MV-4-11 (cell line): ENCODE measurements at places on chromosomes 4 and X.
A peak's percentile ranks its signal among the peaks of the same experiment; 100 is the strongest.

DNA sequence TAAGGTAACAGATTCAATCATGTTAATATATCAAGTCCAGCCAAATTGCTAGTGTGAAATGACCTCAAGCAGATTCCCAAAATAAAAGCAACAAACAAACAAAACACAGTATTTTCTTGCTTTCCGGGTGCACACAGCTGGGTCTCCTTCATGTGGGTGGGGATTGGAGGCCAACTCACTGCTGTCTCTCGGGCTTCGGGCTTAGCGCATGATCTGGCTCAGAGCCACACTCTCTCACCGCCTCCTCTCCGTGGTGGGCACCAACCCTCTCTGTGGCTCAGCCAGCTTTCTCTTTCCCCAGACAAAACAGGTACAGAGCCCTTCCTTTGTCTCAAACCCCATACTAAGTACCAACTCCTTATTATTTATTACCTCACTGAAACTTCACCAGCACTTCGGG lies 2.9 kb upstream of the REELD1 start:
- DNase-seq = no peak

- no peak for DNase-seq
Observed at GRCh38 chr4:9781343-9782135, at the start of gene DRD5. Gene DRD5 (plus strand): TSS chr4:9781634. CDS start chr4:9782030, 396 bp downstream.

DNA sequence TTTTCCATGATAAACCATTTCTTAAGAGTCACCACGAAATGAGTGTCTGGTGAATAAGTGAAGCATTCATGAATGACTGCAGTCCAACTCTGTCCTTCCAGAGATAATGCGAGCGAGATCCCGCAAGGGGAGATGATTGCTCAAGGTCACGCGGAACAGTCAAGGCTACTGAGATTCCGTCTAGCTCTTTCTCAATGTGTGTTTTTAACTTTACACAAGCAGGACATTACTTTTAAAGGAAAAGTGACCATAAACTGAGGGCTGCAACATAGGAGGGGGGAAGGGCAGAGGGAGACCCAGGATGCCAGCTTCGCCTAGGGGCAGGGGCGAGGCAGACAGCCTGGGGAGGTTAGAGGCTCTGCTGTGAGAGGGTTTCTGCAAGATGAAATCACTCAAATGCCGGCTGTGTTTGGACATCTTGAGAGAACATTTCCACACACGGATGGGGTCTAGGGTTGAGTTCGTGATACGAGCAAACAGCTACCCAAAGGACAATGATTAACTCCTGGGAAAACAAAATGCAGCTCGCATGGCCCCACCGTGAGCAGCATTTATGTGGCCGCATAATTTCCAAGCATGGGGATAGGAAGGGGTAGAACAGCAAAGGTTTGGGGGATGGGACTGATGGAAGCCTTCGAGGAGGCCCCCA lies 23.8 kb upstream of the CCNQ start:
- DNase-seq = no peak

DNA sequence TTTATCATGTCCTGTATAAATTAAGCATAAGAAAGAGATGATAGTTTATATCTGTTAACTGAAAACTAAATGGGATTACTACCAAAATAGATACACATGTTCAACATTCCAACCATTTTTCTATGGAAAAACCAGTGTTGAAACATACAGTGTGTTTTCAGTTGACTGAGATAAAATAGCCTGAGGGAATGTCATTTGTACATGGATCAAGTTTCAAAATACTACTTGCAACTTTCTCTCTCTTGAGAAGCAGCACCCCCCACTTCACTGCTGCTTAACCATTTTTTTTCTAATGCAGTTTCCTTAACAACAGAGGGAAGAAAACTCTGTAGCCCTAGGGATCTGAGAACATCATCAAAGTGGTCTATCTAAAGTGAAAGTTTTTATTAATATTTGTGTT lies 70.8 kb downstream of the NPNT start:
- DNase-seq = no peak

DNA sequence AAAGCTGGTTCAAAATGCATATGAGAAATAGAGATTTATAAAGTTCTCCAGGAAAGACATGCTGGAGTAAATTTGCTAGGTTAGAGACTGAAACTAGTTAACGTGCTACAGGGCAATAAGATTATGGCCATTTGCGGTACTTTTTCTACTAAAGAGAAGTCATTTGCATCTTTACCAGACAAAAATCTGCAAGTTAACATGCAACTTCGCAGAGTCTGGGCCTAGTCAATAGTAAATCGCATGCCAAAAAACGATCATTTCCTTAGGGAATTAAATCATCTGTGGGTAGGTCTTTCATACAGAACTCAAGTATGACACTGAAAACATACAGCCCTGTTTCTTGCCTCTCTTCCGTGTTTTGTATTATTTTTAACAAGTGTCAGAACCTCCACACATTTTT lies 32.8 kb upstream of the REST start:
- DNase-seq = no peak

- DNase-seq = peak; percentile 40
Observed at GRCh38 chrX:48940404-48940955, 16.9 kb downstream of the OTUD5 start.

DNA sequence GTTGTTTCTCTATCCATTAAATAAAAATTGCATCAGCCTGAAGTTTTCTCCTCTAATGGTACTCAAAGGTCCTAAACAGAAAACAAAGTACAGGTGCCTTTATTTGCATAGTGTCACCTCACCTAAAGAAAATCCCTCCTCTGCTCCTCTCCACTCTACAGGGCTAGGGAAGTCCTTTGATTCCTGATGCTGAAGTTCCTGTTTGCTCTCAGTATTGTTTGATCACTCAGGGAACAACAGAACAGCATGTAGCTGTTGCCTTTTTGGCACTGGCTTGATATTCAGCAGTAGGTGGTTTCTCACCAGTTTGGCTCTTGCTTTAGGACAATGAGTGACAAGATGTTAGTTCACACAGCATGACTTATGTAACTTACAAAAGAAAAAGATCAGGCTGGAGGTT lies 156.2 kb upstream of the SLC7A11 start:
- DNase-seq = no peak

DNA sequence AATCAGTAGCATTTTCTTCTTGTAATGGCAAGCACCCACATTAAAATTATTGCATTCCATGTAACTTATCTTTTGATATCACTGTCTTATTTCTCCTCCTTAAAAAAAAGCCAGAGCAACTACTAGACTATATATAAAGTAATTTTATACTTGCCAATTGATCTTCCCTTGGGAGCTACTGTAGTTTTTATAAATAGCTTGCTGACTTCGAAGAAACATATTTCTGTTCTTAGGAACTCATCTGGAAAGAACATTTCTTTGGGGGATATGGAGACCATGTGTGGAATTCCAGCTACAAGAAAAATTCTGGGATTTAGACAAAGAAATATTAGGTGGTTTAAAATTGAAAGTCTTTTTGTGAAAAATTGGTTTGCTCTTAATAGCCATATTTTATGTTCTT lies 94.9 kb downstream of the BMPR1B start:
- no peak for DNase-seq

DNA sequence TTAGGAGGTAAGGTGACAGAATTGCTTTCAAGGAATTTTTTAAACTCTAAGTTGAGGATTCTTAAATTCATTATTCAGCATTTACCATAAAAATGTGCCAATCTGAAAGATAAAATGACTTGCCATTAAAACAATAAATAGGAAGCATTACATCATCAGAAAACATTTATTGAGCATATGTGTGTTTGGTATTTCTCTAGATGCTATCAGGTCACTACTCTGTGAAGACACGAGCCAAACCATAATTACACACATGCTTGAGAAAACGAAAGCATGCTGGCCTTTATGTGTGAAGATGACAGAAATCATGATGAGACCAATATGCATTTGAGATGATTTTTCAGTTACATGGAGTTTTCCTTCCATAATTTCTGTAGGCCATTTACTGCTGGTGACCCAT lies 12.3 kb upstream of the IL21 start:
- DNase-seq = no peak
